ENCODE measurements at places on chromosomes 1 and 21. TPM values are rescaled to one million over a fixed set of nuclear protein-coding genes. Genes with fewer than 3 reads are reported as not detected.

- no peak overlapping the region for H3K4me3 ChIP-seq
- no peak overlapping the region for H3K27ac ChIP-seq
- H3K4me1 ChIP-seq = no peaks in the 10 kb centered on the region
These were observed 26.4 kb downstream of the RRAGC start for GRCh38 chr1:38833146-38833545.

DNA sequence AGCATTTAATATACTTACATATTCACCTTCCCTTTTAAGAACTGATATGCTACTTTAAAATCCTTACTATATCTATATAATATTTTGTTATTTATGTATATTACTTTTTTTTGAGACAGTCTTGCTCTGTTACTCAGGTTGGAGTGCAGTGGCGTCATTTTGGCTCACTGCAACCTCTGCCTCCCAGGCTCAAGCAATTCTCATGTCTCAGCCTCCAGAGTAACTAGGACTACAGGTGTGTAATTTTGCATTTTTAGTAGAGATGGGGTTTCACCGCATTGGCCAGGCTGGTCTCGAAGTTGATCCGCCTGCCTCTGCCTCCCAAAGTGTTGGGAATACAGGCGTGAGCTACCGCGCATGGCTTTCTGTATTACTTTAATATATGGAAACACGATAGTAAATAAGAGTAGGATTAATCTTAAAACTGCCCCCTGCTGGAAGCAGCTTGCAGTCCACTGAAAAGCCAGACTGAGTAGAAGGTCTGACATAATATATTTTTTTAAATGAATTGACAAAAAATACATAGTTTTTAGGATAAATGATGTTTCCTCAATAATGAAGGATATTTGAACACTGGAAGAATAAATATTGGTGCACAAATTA is 24.4 kb downstream of the RCAN3 start:
- DNase-seq = no peak
- H3K4me1 ChIP-seq = no peaks in the 10 kb centered on the region
- no peak overlapping the region for H3K4me3 ChIP-seq
- H3K27ac ChIP-seq = no peak overlapping the region
- no peaks in the 10 kb centered on the region for H3K36me3 ChIP-seq

- no peak overlapping the region for H3K4me3 ChIP-seq
- no peaks in the 10 kb centered on the region for H3K4me1 ChIP-seq
- H3K27me3 ChIP-seq = no peaks in the 10 kb centered on the region
- H3K36me3 ChIP-seq = no peaks in the 10 kb centered on the region
- DNase-seq = no peak
These were observed 12.0 kb upstream of the VAMP4 start for GRCh38 chr1:171753685-171754352.

GRCh38 chr1:151867321-151867720 is 13.8 kb upstream of the THEM5 start:
- H3K27ac ChIP-seq = no peak overlapping the region
- H3K27me3 ChIP-seq = no peaks in the 10 kb centered on the region
- no peaks in the 10 kb centered on the region for H3K36me3 ChIP-seq

DNA sequence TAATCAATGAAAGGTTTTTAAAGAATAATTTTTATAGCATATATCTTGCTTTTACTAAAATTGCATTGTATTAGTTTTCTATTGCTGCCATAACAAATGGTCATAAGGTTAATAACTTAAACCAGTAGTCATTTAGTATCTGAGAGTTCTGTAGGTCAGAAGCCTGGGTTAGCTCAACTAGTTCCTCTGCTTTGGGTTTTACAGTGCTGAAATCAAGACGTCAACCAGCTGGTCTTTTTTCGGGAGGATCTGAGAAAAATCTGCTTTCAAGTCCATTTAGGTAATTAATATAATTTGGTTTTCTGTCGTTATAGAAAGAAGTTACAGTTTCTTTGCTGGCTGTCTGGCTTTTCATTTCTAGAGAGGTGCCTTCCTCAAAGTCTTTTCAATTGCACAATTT is 577.7 kb downstream of the MRPL39 start:
- no peak for DNase-seq
- no peaks in the 10 kb centered on the region for H3K36me3 ChIP-seq
- no peak overlapping the region for H3K27ac ChIP-seq
- no peak overlapping the region for H3K4me3 ChIP-seq
- no peaks in the 10 kb centered on the region for H3K4me1 ChIP-seq
- H3K27me3 ChIP-seq = no peaks in the 10 kb centered on the region

DNA sequence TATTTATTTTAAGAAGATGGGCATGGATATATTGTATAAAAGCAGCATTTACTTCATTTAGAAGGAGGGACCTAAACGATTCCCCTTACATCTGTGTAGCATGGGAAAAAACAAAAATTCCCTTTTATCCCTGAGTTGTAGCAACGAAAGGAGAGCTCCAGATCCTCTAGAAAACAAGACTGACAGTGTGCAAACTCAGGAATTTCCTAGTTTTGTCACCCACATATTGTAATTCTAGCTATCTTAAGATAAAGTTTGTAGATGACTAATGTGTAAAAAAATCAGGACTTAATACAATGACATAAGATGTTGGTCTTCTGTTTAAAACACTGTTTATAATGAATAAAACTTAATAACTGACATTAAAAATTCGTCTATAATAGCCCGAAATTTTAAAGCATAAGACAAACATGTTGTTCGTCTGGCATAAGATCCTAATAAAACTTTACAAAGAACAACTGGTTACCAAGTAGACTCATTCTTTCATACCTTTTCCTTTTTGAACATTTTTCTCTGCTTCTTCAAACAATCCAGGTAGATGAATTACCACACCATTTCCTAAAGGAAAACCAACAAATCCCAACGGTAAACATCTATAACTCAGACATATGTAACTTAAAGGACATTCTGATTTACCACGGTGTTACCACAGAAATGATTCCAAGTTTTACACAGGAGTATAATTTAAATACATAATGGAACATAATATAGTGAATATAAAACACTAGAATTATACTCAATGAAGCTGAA is 15.2 kb downstream of the ADSS2 start:
- no peaks in the 10 kb centered on the region for H3K4me1 ChIP-seq
- H3K36me3 ChIP-seq = no peaks in the 10 kb centered on the region
- no peak overlapping the region for H3K27ac ChIP-seq

DNA sequence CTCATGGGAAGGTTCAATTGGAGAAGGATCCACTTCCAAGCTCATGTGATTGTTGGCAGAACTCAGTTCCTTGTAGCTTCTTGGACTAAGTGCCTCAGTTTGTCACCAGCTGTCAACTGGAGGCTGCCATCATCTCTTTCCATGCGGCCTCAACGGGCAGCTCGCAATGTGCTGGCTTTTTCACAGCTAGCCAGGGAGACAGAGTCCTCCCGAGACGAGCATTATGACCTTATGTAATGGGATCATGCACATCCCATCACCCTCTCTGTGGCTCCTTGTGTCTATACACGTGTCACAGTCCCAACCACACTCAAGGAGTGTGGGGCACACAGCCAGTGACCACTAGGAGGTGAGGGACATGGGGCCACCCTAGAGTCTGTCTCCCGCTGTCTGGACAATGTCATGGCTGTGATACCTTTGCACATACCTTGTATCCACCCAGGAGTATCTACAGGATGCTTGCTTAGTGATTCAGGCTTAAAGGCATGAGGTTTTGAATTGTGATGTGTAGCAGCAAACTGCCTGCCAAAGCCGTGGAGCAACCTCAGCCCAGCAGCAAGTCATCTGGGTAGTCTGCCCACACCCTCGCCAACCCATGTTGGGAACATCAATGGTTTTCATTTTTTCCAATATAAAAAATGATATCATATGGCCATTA is 3.9 kb upstream of the KRTAP10-6 start:
- no peak overlapping the region for H3K27ac ChIP-seq
- no peak for DNase-seq
- H3K27me3 ChIP-seq = peaks cover 47% of the 10 kb centered on the region
- H3K4me3 ChIP-seq = no peak overlapping the region
- H3K4me1 ChIP-seq = no peaks in the 10 kb centered on the region

GRCh38 chr1:53945183-53945432 is 391 bp downstream of the IFT25 start:
- H3K27me3 ChIP-seq = no peaks in the 10 kb centered on the region
- H3K27ac ChIP-seq = peak overlapping the region; percentile 83
- peak overlapping the region; percentile 68 for H3K4me3 ChIP-seq
- DNase-seq = no peak
- H3K4me1 ChIP-seq = no peaks in the 10 kb centered on the region
- no peaks in the 10 kb centered on the region for H3K36me3 ChIP-seq

DNA sequence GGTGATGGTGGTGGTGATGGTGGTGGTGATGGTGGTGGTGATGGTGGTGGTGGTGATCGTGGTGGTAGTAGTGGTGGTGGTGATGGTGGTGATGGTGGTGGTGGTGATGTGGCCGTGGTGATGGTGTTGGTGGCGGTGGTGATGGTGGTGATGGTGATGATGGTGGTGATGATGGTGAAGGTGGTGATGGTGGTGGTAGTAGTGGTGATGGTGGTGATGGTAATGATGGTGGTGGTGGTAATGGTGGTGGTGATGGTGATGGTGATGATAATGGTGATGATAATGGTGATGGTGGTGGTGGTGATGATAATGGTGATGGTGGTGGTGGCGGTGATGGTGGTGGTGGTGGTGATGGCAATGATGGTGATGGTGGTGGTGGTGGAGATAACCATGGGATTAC is 6.8 kb upstream of the COL6A2 start:
- no peaks in the 10 kb centered on the region for H3K4me1 ChIP-seq
- H3K36me3 ChIP-seq = no peaks in the 10 kb centered on the region
- no peak for DNase-seq

- no peak overlapping the region for H3K4me3 ChIP-seq
- no peaks in the 10 kb centered on the region for H3K36me3 ChIP-seq
- H3K4me1 ChIP-seq = no peaks in the 10 kb centered on the region
- no peak for DNase-seq
- no peak overlapping the region for H3K27ac ChIP-seq
- no peaks in the 10 kb centered on the region for H3K27me3 ChIP-seq
These were observed 16.4 kb downstream of the GATAD2B start for GRCh38 chr1:153906396-153906795.

- H3K27ac ChIP-seq = no peak overlapping the region
- no peaks in the 10 kb centered on the region for H3K4me1 ChIP-seq
- peaks cover 28% of the 10 kb centered on the region for H3K36me3 ChIP-seq
- DNase-seq = no peak
- H3K27me3 ChIP-seq = no peaks in the 10 kb centered on the region
These were observed 84.3 kb downstream of the PIK3CD start for GRCh38 chr1:9735800-9736199.

KRTAP19-1 gene
- total RNA-seq = not detected

LYSMD1 gene
- total RNA-seq = 14.8 TPM

Data from breast epithelium (tissue), 4 donors.